ENCODE measurements at places on chromosomes 7 and 10. TPM values are rescaled to one million over a fixed set of nuclear protein-coding genes. Genes with fewer than 3 reads are reported as not detected.

DNA sequence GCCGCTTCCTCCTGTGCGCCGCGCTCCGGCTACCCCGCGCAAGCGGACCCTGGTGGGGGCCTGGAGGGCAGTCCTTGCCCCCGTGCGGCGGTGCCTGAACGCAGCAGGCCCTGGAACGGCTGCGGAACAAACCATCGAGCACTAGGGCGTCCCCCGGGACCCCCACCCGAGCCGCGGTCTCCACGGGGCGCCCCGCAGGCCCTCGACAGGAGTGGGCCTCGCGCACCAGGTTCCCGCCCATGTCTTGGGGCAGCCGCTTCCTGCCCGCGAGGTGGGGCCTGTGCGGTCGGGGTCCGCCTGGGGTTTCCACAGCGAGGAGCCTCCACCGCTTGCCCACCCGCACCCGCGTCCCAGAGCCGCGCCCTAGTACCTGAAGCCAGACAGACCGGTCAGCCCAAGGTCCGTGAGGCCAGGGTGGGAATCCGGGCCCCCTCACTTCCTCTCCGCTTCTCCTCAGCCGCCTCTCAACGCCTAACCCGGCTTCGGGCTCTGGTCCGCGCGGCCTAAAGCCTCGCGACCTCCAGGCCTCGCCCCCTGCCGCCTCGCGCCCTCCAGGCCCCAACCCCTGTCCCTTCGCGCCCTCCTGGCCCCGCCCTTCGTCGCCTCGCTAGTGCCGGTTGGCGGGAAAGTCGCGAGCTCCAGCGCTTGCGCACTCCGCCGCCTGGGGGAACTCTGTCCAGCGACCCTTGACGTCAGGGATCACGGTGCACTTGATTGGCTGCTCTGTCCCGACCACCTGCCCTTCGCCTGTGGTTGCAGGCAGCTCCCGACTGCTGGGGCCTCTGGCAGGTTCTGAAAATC, 7.0 kb upstream of the GBX1 start:
- DNase-seq: no peak

DNA sequence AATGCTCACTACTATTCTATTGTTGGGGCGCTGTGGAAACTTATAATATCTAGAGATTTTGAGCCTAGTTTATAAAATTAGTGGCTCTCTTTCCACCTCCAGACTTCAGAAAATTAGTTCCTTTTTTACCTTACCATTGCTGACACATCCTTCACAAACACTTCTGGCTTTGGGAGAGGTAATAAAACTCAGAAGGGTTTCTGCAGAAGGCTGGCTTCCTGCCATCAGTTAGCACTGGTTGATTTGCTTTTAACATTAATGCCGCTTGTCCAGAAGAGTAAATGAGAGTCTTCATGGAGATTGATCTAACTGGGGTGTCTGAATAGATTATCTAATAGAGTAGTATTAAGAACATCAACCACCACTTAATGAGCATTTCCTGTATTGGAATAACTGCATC, 20.3 kb downstream of the ACSM6 start:
- DNase-seq: no peak

DNA sequence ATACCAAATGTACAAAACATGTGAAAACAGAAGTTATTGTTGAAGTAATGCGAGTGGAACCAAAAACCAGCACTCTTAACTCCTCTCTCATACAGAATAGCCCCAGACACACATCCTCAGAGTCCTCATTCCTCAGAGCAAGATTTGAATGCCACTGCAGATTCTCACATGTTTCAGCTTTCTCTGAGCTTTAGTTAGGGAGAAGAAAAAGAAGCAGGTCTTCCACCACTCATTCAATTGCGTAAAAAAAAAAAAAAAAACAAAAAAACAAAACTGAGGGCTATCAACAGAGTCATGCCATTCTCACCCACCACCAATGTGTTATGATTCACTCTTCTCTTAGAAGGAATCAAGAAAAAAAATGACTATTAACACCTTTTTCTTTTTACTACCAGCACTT, 287.7 kb downstream of the IPMK start:
- DNase-seq: no peak

The PODXL gene
- 0.81 TPM for polyA plus RNA-seq

DNA sequence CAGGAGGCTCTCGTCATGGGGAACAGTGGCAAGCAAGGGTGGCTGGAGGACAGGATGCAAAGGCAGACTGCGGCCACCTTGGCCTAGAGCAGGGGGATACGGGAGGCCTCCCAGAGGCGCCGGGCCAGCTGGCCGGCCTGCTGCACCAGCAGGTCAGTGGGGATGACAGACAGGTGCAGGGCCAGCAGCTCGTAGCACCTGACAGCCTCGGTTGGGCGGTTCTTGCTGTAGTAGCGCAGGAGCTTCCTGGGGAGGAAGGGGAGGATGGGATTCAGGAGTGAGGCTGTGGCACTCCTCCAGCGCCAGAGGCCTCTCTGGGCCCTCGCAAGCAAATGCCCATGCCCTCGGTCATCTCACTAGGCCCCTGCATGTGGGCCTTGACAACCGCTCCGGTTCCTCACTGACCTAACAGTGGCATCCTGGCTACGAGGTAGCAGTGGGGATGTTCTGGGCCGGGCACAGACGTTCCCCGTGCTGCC, 2.5 kb upstream of the PYROXD2 start:
- no peak for DNase-seq

Data from small intestine (tissue), 16 donors.